ENCODE measurements at places on chromosomes 2 and 18. TPM values are rescaled to one million over a fixed set of nuclear protein-coding genes. Genes with fewer than 3 reads are reported as not detected.

ACKR3 gene
- total RNA-seq: 1.0 TPM

INHBB gene
- total RNA-seq: 0.66 TPM

FBXO36 gene
- total RNA-seq: 5.3 TPM

NEB gene
- 0.06 TPM for total RNA-seq

ERICH2 gene
- total RNA-seq: 1.1 TPM

MRPL44 gene
- total RNA-seq: 53.0 TPM

RMDN2 gene
- total RNA-seq: 2.4 TPM

CYP27A1 gene
- total RNA-seq: not detected

DNA sequence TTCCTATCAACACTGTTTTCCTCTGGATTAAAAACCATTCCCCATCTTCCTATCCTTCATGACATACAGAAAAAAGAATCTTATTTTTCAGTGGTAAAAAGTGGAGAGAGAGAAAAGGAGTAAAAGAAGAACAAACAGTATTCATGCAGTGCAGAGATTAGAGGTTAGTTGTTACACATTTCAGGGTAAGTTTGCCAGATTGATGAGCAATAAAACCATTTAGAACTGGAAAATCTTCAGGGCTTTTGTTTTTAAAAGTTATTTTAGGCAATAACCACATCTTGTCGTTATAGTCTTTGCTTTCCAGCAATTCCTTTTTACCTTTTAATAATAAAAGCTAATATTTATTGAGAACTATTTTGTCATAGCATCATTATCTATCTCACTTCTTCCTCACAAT is 104.5 kb downstream of the GPD2 start:
- no peak for DNase-seq

DNA sequence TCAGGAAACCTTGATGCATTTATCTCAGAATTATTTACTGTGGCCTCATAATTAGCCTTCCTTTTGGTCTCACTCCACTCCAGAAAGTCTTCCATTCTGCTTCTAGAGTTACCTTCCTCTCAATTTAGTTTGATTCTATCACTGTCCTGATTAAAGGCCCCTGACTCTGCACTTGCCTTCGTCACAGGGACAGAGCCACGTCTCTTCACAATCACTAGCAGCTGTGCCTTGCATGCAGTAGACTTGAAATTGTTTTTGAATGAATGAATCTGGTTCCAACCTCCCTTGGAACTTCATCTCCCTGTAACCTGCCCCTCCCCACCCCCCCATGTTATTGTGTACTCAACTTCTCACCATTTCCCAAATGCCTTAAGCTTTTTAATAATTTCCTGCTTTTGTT is 52.4 kb downstream of the OSBPL6 start:
- DNase-seq: no peak

DNA sequence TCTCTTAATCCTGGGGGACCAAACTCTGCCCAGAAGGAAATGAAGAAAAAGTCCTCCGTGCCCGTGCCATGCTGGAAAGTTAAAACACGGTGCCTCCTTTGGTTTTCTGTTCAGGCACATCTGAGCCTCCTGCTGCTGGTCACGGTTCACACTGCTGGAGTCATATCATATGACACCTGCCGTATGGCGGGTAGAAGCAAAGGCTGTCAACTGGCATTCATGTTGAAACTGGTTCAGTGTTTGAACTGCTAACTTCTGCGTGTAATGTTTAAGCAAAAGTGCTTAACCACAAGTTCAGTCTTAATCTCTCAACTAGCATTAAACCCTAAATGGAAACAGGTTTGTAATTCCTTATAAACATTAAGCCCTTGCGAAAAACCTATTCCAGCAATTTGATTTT is 3.1 kb downstream of the STK39 start:
- DNase-seq: peak; percentile 34

DNA sequence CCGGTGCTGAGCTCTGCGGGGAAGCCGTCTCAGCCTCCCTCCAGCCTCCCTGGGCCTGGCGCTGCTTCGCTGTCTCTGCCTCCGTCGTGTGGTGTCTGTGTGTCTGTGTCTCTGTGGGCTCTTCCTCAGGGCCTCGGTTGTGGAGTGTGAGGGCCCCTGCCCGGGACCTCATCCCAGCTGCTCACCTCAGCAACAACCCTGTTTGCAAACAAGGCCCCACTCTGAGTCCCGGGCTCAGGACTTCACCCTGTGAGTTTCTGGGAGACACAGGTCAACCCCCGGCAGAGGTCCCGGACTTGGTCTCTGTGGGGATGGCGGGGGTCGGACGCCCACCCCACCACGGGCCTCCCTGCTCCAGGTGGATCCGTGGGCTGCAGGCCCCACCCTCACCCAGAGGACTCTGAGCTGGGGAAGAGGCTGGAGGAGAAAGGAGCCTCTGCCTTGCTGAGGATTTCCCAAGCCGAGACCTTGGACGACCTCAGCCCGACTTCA is 127.4 kb upstream of the CTDP1 start:
- DNase-seq: no peak

- no peak for DNase-seq
Observed at GRCh38 chr2:127072396-127072795, 34.6 kb downstream of the BIN1 start.

GRCh38 chr2:2547451-2547850 is 216.4 kb upstream of the MYT1L start:
- no peak for DNase-seq

- no peak for DNase-seq
Observed at GRCh38 chr2:61419129-61419528, 51.8 kb downstream of the USP34 start.

DNA sequence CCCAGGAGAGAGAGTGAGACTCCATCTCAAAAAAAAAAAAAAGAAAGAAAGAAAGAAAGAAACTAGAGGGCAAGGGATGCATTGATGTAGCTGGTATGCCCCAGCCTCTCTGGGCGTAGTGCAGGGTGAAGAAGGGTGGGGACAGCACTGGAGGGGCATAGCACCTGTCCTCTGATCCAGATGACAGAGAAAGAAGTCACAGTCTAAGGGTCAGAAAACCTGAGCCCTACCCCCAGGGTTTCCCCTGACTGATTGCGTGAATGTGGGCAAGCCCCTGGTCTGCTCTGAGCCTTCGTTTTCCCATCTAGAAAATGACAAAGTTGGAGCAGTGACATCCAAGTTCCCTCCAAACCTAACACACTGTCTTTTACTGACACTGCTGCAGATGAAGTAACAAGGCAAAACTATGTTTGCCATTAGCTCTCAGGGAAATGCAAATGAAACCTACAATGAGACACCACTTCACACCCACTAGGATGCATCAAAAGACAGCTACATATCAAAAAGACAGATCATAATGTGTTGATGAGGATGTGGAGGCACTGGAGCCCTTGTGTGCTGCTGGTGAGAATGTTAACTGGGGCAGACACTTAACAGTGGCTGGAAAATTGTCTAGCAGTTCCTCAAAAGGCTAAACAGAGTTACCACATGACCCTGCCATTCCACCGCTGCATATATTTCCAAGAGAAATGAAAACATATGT is 19.5 kb upstream of the YWHAQ start:
- no peak for DNase-seq

DNA sequence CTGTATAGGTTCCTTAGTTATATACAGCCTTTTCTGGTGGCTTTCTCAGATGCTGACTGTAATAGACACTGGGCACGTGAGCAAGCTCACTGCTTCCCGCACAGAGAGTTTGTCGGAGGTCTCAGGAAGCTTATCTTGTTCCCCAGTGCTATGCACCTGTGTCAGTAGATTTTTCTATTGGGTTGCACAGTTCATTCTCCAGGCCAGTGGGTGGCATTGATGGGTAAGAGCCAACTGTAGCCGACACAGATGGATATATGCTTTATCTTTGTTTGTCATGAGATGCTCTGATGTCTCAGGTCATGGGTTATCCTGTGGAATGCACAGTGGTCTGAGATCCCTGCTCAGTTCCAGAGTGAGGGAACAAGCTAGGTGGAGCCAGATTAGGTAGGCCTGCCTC is 293.0 kb downstream of the GRB14 start:
- no peak for DNase-seq

DNA sequence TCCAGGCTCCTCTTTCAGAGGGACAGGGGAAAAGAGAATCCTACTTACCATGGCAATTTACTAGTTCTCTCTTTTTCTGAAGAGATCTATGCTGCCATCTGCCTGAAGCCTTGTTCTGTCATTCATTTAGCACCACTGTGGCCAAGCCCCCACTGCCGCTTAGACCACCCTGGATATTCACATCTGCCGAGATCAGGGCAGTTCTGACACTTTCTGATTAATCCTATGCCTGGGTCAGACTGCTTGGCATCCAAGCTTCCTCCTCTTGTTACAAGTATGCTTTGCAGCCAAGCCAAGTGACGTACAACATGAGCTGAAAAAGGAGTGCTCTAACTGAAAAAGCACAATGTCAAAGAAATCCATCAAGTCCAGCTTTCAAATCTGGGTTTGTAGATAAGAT is 332.6 kb downstream of the SUCLG1 start:
- DNase-seq: no peak

DNA sequence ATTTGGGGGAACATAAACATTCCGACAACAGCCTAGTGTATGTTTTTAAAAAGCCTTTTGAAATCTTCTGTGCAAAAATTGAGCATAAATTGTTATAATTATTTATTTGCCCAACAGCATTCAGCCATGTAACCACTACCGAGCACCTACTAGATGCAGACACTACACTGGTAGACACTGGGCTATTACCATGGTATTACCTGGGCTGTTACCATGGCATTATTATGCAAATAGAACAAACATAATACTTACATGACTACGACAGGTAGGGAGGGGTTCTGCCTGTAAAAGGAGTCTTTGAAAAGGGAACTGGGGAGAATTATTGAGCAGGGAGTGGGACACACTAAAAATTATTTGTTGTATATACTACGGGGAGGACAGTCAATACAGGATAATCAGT is 116.4 kb downstream of the MREG start:
- DNase-seq: no peak

DNA sequence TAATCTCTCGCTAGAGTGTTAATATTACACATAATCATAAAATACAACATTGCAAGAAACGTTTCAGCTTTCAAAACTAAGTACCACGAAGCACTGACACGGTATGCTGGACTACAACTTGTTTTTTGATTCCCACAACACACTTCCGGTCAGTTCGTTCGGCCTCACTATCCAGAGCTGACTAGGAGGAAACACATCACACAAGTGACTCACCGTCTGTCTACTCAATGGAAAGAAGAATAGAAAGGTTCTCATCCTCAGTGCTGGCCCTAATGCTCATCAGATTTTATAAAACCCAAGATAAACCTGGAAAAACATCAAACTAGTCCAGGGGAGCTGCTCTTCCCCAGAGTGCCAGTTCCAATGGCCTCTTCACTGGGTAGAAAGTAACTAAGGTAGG is 42.9 kb downstream of the ZNF385B start:
- DNase-seq: no peak

DNA sequence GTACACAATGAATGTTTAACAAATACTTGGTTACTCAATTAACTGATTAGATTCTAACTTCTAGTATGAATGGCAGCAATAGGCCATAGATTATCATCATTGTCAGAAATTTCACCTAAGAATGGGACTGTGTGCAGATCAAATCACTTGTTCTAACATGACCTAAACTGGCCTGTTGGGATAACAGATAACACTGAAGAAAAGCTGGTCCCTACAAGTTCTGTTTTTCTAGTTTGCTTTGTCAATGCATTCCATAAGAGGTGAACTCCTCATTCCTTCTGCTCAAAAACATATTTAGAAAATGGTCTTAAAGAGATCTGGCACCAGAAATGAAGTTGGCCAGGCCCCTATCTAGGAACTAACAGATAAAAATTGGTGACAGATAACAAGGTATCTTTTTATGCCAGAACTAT is 175.4 kb downstream of the THADA start:
- no peak for DNase-seq

GRCh38 chr2:205680903-205681302 is 1.4 kb upstream of the NRP2 start:
- DNase-seq: no peak

DNA sequence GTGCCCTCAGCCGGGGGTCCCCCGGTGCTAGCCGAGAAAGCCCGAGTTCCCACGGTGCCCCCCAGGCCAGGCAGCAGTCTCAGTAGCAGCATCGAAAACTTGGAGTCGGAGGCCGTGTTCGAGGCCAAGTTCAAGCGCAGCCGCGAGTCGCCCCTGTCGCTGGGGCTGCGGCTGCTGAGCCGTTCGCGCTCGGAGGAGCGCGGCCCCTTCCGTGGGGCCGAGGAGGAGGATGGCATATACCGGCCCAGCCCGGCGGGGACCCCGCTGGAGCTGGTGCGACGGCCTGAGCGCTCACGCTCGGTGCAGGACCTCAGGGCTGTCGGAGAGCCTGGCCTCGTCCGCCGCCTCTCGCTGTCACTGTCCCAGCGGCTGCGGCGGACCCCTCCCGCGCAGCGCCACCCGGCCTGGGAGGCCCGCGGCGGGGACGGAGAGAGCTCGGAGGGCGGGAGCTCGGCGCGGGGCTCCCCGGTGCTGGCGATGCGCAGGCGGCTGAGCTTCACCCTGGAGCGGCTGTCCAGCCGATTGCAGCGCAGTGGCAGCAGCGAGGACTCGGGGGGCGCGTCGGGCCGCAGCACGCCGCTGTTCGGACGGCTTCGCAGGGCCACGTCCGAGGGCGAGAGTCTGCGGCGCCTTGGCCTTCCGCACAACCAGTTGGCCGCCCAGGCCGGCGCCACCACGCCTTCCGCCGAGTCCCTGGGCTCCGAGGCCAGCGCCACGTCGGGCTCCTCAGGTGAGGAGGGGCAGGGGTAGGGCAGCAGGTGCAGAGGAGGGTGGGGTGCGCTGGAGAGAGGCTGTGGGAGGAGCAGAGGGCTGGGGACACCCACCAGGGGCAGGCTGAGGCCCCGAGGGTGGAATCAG is 14.1 kb upstream of the GMPPA start:
- DNase-seq: no peak

GRCh38 chr2:170024721-170025120 is 153.2 kb upstream of the MYO3B start:
- no peak for DNase-seq

GRCh38 chr2:179790235-179791217 is 70.9 kb downstream of the ZNF385B start:
- no peak for DNase-seq

DNA sequence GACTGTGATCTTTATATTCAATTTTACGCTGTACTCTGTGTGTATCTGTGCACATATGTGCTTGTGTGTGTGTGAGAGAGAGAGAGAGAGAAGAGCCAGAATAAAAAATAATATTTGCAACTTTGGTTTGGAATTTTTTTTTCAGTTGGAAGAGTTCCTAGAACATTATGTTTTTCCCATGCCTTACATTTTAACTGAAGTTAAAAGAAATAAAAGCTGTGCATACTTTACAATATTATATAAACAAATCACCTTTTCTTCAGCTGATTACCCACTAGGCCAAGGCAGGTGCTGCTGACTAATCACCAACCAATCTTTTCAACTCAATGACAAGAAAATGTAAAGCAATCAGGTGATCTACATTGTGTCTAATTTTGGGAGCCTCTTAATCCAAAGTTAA is 366.3 kb downstream of the NYAP2 start:
- no peak for DNase-seq

- no peak for DNase-seq
Observed at GRCh38 chr2:30923623-30924022, 116.4 kb upstream of the CAPN13 start.
